Breast epithelium (tissue), 4 donors: ENCODE measurements at places on chromosomes 2 and 18. TPM values are rescaled to one million over a fixed set of nuclear protein-coding genes. Genes with fewer than 3 reads are reported as not detected.

Gene DNAJC5G
- not detected for total RNA-seq

Gene RHOB
- 1,178 TPM for total RNA-seq

Gene MAP3K19
- not detected for total RNA-seq

Gene MDH1B
- 2.0 TPM for total RNA-seq

Gene SUCLG1
- total RNA-seq: 110 TPM

Gene LRRTM4
- 0.16 TPM for total RNA-seq

Gene SGPP2
- total RNA-seq: 0.32 TPM

Gene TWIST2
- total RNA-seq: 38.2 TPM

Gene ANKRD36B
- 168 TPM for total RNA-seq

Gene CABYR
- total RNA-seq: 4.5 TPM

Gene KIAA2012
- total RNA-seq: not detected

Gene RTP5
- not detected for total RNA-seq

Gene GORASP2
- 56.5 TPM for total RNA-seq

Gene LMAN1
- total RNA-seq: 95.7 TPM

Gene OBSL1
- 73.1 TPM for total RNA-seq

Gene CAPN14
- 0.16 TPM for total RNA-seq

Gene SOX11
- total RNA-seq: 0.15 TPM

Gene TMEM169
- total RNA-seq: 1.3 TPM

Gene CPO
- total RNA-seq: 0.96 TPM

Gene LOXHD1
- 1.6 TPM for total RNA-seq

Gene HOXD3
- 4.8 TPM for total RNA-seq

Gene MYOM1
- total RNA-seq: 5.9 TPM

Gene HNMT
- 94.7 TPM for total RNA-seq

Gene CCDC93
- 32.9 TPM for total RNA-seq

Gene MC5R
- total RNA-seq: not detected

Gene SCN9A
- 12.5 TPM for total RNA-seq

Gene CCDC68
- 6.6 TPM for total RNA-seq

Gene CAPN13
- 44.6 TPM for total RNA-seq

Gene UGT1A6
- not detected for total RNA-seq

Gene POTEJ
- not detected for total RNA-seq

Gene CREG2
- not detected for total RNA-seq

Gene IL1B
- not detected for total RNA-seq

Gene PRSS56
- not detected for total RNA-seq

Gene CD8B2
- 0.29 TPM for total RNA-seq

Gene FOXI3
- total RNA-seq: not detected

Gene GPR75
- total RNA-seq: 4.9 TPM

Gene CHRNG
- not detected for total RNA-seq

Gene RMC1
- total RNA-seq: 23.9 TPM

Gene RETREG2
- 79.7 TPM for total RNA-seq

Gene UGT1A5
- not detected for total RNA-seq

Gene SP140
- 1.1 TPM for total RNA-seq

Gene RAB6C
- total RNA-seq: 0.16 TPM

Gene LIMS3
- 1.6 TPM for total RNA-seq

Gene ATP6V1C2
- total RNA-seq: 18.7 TPM

Gene BOLL
- not detected for total RNA-seq

Gene FAM228A
- total RNA-seq: 0.66 TPM

Gene CCDC121
- 4.9 TPM for total RNA-seq

Gene SLC39A10
- total RNA-seq: 16.3 TPM

Gene ABHD1
- 0.29 TPM for total RNA-seq

Gene TXNDC2
- not detected for total RNA-seq
